ENCODE measurements at places on chromosomes 2 and 18. TPM values are rescaled to one million over a fixed set of nuclear protein-coding genes. Genes with fewer than 3 reads are reported as not detected.

SELENOI gene
- 32.0 TPM for total RNA-seq

IGFBP5 gene
- 456 TPM for total RNA-seq

DNA sequence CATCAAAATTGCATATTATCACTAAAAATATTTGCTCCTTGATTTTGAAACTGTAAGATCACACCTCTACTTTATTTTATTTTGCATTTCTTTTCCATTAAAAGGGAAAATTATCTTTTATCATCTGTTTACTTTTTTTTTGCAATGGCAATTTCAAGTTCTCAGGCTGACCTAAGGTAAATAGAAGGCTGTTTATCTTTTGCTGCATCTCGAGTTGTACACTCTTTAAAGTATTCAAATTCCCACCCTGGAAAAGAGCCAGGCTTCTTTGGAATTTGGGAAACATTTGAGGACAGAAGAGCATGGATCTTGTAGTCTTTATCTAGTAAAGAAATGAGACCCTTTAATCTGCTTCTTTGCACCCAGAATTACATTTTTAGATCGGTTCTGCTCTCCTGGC, 645.7 kb downstream of the SLC4A3 start:
- no peak for DNase-seq

- DNase-seq, result no peak
Observed at GRCh38 chr2:9675415-9676351, 44.9 kb upstream of the YWHAQ start.

- no peak for DNase-seq
Observed at GRCh38 chr2:232872826-232873225, 2.8 kb downstream of the SNORC start.

IL1RL1 gene
- 0.09 TPM for total RNA-seq

SERPINB10 gene
- not detected for total RNA-seq

DNA sequence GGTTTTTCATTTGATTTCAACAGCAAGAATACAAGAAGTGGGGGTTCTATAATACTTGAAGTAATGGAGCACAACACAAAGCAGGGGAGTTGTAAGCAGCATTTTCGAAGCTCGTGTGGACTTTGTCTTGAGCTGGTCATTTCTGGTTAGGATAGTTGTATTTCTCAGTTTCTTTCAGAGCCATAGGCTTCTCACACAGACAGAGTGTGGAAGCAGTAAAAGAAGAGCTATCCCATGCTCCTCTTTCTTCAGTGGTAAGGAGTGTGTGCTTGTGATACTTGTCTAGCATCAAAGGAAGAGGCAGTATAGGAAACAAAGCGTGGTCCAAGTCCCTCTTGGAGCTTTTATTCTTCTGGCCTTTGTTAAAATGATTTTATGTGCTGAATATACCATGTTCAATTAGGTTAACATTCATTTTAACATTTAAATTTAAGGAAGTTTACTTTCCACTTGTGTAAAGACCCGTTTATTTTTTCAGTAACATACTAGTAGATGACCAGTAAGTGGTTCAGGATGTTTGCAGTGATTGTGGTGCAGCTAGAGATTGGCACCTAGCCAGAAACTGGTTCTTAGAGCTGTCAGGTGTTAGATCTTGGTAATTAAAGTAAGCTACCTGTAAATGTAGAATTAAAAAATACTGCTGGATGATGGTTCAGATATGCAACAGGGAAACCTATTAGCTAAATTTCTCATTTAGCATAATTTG, 14.6 kb downstream of the CCNYL1 start:
- no peak for DNase-seq

DNA sequence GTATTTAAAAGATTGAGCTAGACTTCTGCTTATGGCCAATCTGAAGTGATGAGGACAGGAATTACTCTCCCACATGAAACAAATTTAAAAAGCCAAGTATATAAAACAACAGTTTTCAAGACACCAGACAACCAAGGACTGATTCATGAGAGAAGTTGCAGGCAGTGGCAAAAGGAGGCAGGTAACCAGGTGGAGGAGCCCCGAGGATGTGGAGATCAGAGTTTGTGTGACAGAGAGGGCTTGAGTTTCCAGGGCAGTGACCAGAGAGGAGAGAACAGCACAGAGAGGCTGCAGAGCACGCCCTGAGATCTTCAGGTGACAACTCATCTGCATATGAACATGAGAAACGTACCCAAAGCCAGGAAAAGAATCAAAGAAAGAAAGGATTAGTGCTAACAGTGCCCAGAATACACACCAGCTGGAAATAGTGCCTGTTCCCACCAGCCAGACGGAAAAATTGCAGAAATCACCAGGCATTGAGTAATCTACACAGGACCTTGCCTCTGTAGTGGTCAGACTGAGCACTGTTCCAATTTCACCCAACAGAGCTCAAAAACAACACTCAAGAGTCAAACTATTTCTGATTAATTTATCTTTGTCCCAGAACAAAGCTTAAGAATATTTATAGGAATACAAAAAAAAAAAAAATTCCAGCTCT, 173.1 kb downstream of the SEPTIN10 start:
- no peak for DNase-seq

DNA sequence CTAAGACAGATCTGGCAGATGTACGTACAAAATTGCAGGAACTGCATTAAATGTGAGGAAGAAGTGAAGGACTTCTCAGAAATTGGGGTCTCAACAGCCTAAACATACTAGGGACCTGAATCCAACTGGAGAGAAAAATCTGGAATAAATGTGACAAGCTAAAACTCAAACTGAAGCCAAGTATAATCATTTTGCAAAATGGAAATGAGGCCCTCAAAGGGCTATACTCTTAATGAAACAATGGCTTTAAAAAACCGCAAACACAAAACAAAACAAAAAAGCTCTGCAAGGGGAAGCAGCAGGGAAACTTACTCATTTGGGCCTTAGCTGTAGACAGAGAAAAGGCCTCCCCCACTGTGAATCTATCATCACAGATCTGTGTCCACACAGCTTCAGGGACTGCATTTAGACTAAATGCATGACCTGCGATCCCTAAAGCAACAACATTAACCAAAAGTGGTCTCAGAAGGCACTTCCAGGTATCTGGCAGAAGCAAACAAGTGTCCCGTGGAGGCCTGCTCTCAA, 63.2 kb downstream of the CCBE1 start:
- DNase-seq, result no peak

DNA sequence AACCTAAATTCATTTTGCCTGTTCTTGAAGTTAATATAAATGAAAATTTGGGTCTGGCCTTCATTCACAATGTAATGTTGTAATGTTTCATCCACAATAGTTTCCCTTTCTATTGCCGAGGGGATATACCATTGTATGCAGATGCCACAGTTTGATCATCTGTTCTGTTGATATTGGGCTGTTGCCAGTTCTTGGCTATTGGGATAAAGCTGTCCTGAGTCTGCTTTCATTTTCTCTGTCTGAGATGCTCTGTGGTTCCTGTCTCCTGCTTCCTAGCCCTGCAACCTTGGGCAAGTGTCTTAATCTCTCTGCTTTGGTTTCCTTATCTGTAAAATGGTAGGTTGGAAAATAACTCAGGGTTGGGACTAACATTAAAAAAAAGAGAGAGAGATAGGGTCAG, 25.2 kb downstream of the B3GNT2 start:
- DNase-seq, result no peak

TRIM54 gene
- total RNA-seq, result 0.47 TPM

CRIM1 gene
- total RNA-seq, result 69.7 TPM

DNA sequence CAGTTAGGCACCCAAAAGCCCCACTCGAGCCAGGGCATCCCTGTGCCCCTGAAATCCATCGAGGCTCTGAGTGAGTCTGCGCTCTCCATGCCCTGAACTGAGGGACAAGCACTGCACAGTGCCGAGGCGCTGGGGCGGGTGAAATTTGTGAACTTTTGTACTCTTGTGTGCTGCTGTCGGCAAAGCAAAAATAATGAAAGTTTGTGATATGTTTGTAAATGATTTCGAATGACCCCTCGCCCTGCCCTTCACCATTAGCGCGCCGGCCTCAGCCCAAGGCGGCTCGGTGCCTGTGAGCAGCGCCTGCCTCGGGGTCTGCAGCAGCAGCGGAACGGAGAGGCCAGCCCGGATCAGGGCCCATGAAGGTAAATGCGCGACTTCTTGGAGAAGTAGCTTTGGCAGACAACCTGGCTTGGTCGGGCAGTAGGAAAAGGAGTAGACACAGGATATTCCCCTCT, 1.8 kb upstream of the HOXD4 start:
- DNase-seq, result no peak

MAL gene
- not detected for total RNA-seq

NDUFAF7 gene
- total RNA-seq, result 27.0 TPM

GRCh38 chr18:51531501-51531900, 334.0 kb upstream of the MEX3C start:
- no peak for DNase-seq

CHRND gene
- total RNA-seq, result not detected

CCDC68 gene
- not detected for total RNA-seq

- no peak for DNase-seq
Observed at GRCh38 chr2:167582619-167583018, 664.8 kb downstream of the STK39 start.

- DNase-seq, result no peak
Observed at GRCh38 chr18:79625195-79625923, 54.2 kb upstream of the CTDP1 start.

MRO gene
- total RNA-seq, result 0.40 TPM

MROH2A gene
- not detected for total RNA-seq

DNA sequence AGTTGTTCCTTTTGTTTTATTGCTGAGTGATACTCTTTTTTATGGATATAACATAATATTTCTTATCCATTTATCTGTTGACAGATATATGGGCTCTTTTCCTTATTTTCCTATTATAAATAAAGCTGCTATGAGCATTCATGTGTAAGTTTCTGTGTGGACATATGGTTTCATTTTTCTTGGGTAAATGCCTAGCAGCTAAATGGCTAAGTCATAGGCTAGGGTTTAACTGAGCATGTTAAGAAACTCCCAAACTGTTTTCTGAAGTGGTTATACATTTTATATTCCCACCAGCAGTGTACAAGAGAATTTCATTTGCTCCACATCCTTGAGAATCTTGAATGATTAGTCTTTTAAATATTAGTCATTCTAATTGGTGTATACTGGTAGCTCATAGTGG, 786.6 kb upstream of the CDH2 start:
- DNase-seq, result no peak

GRCh38 chr2:70957798-70958197, 20.6 kb upstream of the ANKRD53 start:
- DNase-seq, result no peak

DNA sequence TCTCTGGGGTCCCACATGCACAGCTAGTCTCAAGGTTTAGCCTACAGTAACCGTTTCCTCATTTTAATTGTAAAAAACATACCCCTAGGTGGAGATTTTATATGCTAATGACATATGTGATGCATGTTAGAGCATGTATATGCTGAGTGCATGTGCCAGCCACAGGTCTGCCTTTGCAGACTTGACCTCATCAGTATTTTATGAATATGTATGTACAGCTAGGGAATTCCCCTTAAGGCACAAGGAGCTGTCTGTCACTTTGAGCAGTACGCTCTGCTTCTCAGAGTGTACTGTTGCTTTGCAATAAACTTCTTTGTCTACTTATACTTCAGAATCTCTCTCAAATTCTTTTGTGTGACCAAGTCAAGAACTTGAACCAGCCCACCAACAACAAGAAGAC, 131.2 kb upstream of the ERBB4 start:
- DNase-seq, result no peak

GRCh38 chr2:69298862-69299261, 88.2 kb downstream of the GFPT1 start:
- no peak for DNase-seq

- DNase-seq, result no peak
Observed at GRCh38 chr2:68487773-68488355, 20.5 kb downstream of the APLF start.

GRCh38 chr2:127612111-127612822, 33.7 kb upstream of the GPR17 start:
- DNase-seq, result no peak

GRCh38 chr18:32968248-32968647, 195.4 kb upstream of the KLHL14 start:
- DNase-seq, result no peak

- DNase-seq, result no peak
Observed at GRCh38 chr2:188853307-188853706, 120.9 kb upstream of the COL3A1 start.

- no peak for DNase-seq
Observed at GRCh38 chr2:174856447-174856846, 92.2 kb upstream of the CHRNA1 start.

DNA sequence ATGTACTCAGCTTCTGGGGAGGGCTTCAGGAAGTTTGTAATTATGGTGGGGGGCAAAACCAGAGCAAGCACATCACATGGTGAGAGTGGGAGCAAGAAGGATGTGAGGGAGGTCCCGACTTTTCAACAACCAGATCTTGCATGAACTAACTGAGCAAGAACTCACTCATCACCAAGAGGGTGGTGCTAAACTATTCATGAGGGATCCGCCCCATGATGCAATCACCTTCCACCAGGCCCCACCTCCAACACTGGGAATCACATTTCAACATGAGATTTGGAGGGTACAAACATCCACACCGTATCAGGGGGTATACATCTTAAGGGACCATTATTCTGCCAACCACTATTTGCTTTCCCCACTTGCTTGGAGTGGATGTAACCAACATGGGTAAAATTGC, 209.6 kb upstream of the HNRNPA3 start:
- DNase-seq, result no peak

DNA sequence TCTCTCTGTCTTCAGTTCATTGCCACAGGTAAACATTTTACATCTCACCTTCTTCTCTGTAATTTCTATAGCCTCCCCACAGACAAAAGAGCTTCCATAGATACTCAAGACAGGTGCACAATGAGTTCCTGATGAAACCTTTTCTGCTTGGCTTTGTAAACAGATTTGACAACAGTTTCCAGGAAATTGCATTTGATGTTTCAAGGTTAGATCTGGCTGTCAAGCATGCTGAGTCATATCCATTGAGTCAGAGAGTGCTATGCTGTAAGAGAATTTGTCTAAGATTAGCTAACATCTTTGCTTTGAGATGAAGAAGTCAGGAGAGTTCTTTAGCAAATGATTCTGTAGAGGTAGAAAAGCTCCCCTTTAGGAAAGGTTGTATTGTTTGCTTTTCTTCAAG, 40.6 kb upstream of the MAP2 start:
- DNase-seq, result no peak

SLC5A7 gene
- total RNA-seq, result not detected

DNA sequence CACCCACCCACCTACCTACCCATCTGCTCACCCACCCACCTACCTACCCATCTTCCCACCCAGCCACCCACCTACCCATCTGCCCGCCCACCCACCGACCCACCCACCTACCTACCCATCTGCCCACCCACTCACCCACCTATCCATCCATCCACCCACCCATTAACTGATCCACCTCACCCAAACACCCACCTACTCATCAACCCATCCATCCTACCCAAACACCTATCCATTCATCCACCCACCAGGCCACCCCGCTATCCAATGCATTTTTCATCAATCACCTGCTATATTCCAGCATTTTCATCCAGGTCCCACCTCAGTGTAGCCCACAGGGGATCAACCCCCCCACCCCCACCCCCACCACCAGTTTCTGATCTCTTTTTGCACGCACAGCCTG, 121.8 kb downstream of the GLI2 start:
- DNase-seq, result no peak

Measured in mesothelial cell of epicardium (in vitro differentiated cells).